AG10803 (cell line): ENCODE measurements at places on chromosomes 2 and 18.

GRCh38 chr2:60552851-60553494 is 481 bp downstream of the BCL11A start:
- no peak for DNase-seq

DNA sequence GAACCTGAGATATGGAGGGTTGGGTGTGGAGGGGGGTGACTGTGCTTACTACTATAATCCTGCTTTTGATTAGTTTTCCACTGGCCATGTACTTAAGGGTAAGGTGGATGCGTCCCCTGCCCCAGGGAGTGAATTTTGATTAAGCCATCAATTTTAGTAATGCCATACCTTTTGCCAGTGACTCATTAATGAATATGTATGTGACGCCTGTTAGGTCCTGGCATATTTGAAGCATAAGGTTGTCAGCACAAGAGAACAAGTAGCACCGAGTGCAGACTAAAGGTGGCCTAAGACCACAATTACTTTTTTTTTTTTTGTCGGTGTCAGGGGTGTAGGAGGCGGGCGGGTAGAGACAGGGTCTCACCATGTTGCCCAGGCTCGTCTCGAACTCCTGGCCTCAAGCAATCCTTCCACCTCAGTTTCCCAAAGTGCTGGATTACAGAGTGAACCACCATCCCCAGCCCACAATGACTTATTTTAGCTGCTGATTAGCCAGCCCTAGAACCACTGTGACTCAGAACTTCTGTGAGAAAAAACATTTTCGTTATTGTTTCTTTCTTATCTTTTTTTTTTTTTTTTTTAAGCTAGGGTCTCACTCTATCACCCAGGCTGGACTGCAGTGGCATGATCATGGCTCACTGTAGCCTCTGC is 7.0 kb downstream of the TANC1 start:
- no peak for DNase-seq

- no peak for DNase-seq
Observed at GRCh38 chr2:239854596-239854995, 170.5 kb downstream of the NDUFA10 start.

DNA sequence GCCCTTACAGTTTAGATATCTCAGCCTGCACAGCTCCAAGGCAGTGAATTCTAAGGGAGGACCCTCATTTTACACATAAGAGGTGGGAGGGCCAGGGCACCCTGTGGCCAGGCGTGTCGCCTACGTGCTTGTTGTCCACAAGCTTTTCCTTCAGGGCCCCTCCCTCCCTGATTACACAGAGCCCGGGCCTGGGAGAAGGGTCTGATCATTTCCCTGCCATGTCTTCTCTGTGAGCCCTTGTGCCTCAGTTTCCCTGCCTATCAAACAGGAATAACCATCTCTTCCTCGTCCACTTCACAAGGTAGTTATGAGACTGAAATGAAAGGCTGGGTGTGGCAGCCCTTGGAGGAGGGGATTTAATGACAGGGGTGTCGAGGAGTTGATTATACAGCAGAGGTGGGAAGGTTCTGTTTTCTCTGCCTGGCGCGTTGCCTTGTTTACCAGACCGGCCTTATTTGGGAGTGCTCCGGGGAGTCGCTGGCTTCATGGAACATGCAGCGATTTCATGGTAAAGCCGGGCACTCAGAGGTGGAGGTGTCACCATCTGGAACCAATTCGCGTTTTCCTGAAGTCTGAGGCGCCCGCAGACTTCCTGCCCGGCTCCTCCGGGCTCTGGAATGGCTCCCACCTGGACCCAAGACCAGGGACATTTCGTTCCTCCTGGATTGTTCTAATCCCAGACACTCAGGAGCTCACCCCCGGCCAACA is 208.9 kb downstream of the KLHL29 start:
- no peak for DNase-seq

DNA sequence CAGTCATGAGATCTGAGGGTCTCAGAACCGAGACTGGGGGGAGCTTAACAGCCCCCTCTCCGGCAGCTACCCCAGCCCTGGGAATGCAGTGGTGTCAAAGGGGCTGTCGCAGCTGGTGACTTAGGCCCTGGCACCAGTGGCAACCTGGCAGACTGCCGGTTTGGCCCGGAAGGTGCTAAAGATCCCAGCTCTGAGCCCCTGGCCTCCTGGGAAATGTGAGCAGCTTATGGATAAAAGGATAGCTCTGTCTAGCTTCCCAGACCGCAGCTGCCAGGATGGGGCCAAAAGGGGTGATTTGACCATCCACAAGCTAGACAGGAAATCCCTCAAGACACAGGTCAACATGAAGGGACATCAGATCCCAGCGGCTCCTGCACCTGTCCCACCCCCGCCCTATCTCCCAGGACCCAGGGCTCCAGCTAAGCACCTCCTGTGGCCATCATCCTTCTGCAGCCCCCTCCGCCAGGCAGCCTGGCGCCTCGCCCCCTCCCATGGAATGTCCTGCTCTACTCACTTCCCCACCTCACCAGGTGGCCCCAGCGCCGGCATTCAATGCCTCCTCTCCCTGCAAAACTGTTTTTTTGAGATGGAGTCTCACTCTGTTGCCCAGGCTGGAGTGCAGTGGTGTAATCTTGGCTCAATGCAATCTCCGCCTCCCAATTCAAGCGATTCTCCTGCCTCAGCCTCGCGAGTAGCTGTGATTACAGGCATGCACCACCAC is 33.2 kb upstream of the EFHD1 start:
- no peak for DNase-seq

DNA sequence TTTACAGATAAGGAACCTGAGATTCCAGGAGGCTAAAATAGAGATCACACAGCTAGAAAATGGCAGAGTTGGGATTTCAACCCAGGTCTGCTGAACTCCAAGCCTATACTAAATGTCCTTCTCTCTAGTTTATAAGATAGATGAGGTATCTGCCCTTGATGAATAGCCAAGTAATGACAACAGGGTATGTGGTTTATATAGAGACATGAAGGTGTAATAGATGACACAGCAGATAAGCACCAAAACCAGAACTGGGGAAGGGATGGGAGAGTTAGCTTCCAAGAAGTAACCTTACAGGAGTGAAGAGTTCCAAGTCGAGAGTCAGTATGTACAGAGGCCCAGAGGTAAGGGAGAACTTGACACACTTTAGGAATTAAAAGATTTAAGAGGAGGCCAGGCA is 104.7 kb upstream of the UBXN4 start:
- DNase-seq = no peak

DNA sequence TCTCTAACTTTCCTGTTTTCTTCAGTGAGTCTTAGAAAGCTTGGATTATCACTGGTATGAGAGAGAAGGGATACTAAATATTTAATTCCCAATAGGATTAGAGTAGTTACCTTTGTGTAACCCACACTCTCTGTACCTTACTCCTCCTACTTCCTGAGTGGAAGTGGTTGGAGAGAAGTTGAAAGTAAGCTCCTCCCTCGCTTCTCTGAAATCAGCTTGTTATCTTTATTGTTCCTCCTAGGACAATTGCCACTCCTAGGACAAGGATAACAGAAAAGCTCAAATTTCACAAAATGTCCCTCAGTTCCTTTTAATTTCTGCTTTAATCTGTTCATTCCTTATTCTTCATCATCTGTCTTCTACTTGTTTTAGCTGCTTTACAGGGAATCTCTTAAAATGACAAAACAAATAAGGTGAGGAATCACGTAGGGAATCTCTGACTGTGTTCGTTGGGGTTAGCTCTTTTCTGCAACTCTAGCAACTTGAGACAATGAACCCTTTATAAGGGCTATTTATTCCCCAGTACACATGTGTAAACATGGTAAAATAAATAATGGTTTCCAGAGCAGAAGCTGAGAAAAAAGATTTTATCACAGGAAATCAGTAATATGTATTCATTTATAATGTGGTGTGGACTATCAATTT is 8.6 kb downstream of the ITPRID2 start:
- no peak for DNase-seq

DNA sequence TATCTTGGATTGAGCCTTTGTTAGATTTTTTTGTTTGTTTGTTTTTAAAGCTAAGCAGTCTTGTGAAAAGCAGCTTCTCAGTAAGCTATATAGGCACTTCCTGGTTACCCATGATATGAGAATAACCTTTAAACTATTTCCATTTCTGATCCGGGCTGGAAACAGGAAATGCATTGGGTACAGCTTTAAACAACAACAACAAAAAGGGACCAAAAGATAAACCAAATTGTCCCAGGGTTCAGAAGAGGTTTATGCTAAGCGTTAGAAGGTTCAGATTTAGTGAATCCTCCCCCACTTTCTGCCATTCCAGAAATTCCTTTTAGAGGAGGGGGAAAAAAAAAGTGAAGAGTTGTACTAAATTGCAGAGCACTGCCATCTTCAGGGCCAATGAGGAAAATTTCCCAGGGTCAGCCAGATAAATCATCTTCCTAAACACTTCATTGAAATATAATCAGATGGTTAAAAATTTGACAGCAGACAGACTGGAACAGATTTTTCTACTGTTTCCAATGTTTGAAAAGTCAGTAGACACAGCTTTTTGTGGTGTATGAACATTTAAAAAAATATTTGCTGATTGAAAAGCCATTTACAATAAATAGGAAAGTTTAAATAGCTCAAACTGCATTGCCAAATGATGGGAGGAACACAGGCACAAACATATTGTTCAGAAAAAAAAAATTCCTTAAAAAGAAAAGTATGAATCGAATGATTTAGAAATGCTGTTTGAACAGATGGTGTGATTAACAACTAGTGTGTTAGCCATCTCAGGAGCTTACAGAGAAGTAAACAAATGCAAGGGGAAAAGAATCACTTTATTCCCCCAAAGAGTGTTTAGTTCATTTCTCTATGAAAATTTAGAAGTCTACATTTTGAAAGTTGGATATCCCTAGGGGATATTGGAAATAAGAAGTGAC is 189.9 kb upstream of the TANK start:
- DNase-seq = peak; percentile 92

DNA sequence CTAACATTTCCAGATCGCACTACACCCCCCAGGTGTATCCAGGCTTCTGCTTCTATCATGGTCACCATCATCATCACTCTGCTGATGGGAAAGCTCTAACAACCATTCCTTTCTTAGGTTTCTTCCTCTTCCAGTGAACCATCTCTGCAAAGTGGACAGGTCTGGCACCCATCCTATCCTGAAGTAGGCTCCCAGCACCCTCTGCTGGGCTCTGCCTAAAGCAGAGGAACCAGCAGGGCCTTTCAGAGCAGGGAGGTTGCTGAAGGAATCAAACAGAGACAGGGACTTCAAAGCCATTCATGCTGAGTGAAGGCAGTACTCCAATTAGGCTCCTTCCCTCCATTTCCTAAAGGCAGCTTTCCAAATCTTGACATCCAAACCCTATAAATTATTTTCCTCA is 27.2 kb upstream of the SATB2 start:
- DNase-seq = peak; percentile 26

DNA sequence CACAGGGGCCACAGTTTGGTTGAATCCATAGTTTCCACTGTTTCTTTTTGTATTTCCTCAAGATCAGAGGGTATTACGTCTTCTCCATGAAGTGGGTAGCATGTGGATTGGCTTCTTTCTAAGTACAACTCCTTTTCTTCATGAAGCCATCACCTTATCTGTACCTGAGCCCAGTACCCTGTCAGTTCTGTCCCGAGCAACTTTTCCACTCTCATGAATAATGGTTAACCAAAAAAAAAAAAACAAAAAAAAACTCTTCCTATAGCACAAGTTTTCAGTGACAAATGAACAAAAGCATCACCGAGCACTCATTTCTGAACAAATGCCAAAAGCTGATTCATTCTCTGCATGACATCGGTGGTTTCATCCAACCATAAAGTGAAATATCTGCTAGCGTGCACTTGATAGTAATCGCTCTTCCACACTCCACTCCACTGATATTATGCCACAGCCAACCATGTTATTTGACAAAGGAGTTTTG is 53.0 kb upstream of the CCDC150 start:
- peak; percentile 83 for DNase-seq

DNA sequence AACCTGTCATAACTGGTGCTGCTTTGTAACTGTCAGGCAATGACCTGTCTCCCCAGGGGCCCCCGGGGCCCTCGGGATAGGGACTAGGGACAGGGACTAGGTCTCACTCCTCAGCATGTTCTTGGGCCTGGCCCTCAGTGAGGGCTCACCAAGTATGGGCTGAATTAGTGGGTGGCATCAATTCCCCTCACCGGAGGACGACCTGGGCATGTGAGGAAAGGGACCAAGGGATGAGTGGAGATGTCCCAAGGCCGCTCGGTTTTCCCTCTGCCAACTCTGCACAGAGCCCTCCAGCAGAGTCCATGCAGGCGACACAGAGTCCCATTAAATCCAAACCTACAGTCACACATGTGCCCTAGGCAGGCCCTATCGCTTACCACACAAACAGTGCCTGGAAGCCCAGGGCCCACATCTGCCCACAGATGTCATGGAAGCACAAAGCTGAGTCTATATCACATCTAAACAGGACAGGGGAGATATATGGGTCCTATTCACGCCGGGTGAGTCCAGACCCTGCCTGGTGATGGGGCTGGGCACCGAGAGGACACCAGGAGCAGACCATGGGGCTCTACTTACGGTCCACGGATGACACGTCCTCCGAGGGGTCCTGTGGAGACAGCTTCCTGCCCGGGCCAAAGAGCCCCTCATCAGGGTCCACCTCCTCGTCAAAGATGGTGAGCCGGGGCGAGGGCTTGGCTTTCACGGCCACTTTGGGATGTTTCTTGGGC is 26.6 kb downstream of the HS1BP3 start:
- no peak for DNase-seq

- no peak for DNase-seq
Observed at GRCh38 chr2:121099329-121100290, 185.4 kb downstream of the TFCP2L1 start.

DNA sequence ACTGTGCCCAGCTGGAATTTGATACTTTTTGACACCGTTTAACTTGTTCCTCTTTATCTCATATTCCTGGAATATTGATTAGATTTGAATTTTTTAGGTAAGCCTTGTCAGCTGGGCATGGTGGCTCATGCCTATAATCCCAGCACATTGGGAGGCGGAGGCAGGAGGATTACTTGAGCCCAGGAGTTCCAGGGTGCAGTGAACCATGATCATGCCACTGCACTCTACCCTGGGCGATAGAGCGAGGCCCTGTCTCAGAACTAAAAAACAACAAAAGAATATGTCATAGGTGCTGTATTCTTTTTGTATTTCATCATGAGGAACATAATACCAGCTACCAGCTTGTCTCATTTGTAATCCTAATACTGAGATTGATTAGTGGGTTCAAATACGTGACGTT is 90.3 kb downstream of the ZNF532 start:
- no peak for DNase-seq

- no peak for DNase-seq
Observed at GRCh38 chr2:217920879-217921603, 81.8 kb downstream of the TNS1 start.

DNA sequence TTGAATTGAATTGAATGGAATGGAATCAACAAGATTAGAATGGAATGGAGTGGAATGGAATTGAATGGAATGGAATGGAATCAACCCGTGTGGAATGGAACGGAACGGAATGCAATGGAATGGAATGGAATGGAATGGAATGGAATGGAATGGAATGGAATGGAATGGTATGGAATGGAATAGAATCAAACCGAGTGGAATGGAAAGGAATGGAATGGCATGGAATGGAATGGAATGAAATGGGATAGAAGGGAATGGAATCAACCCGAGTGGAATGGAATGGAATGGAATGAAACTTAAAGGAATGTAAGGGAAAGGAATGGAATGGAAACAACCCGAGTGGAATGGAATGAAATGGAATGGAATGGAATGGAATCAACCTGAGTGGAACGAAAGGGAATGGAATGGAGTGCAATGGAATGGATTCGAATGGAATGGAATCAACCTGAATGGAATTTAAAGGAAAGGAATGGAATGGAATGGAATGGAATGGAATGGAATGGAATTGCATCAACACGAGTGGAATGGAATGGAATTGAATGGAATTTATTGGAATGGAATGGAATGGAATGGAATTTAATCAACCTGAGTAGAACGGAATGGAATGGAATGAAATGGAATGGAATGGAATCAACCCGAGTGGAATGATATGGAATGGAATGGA is 1146.6 kb downstream of the RPIA start:
- DNase-seq = no peak
